ENCODE measurements at places on chromosomes 2 and 18. TPM values are rescaled to one million over a fixed set of nuclear protein-coding genes. Genes with fewer than 3 reads are reported as not detected.

DNA sequence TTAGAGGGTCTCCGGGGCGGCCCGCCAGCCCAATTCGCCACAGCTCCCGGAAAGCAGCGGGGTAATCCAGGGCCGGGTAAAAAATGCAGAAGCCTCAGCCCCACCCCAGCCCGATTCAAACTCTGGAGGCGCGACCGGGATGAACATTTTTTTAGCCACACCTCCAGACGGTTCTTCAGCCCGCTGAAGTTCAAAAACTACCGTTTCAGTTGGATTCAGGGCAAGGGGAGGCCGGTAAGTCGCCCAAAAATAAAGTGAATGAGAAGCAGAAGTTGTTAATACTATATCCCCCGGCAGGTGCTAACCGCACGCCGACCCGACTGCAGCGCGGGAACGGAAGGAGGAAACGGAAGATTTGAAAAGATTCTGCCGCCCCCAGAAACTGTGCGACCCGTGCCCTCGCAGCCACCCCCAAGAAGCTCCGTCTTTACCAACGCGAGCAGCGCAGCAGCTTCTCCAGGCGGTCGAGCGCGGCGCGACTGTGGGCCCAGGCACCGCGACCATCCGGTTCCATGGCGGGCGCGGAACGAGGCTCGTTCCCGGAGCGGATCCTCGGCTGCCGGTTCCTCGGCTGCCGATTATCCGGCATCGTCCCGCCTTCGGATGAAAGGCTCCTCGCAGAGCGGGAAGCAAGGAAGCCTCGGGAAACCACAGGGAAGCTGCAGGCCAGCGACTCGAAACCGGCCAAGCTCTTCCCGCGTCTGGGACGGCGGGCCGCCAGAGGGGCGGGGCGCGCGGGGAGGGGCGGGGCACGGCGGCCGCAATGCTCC, at the start of gene BARD1:
Gene BARD1 (minus strand): TSS at position 703 of the 770 bp plus-strand sequence. CDS start 114 bp downstream, at position 589.
- peak; percentile 70 for DNase-seq

GRCh38 chr18:57579934-57580333, 6.6 kb downstream of the FECH start:
- DNase-seq = no peak

DNA sequence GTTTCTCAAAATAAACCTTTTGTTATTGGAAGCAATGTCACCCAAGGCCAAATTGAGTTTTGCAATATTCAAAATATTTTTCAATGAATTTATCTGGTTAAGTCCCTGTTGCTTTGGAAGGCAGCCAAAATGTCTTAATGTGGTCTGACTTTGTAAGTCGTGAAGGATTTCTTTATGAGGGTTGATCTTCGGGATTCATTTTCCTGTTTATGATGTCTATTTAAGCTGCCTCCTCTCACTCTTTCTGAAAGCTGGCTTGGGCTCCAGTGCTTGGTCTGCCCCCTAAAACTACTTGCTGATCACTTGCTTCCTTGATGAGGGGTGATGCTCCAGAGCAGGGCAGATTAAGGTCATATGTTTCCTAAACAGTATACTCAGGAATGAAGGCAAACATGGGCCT, 141.1 kb downstream of the ANTXR1 start:
- peak; percentile 90 for DNase-seq

Gene ACSL3
- total RNA-seq = 177 TPM

- no peak for DNase-seq
These were observed 112.8 kb upstream of the MAP3K20 start for GRCh38 chr2:172962824-172963223.

Gene CRYGD
- total RNA-seq = not detected

DNA sequence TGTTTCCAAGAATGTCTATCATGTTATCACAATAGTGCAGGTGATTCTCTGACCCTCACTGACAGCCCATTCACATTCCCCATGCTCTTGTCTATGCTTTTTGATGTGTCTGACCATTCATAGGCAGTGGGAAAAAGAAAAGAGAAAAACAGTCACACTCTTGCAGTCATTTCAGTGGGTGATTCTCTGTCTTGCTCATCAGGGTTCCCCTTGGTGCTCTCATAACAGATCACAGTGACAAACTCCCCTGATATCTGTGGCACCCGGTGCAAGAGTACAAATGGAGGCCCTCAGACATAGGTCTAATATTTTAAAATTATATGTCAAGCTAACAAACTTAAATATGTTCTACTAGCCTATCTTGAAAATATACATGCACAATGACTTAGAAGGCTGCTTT, 72.7 kb upstream of the PPP1CB start:
- no peak for DNase-seq

DNA sequence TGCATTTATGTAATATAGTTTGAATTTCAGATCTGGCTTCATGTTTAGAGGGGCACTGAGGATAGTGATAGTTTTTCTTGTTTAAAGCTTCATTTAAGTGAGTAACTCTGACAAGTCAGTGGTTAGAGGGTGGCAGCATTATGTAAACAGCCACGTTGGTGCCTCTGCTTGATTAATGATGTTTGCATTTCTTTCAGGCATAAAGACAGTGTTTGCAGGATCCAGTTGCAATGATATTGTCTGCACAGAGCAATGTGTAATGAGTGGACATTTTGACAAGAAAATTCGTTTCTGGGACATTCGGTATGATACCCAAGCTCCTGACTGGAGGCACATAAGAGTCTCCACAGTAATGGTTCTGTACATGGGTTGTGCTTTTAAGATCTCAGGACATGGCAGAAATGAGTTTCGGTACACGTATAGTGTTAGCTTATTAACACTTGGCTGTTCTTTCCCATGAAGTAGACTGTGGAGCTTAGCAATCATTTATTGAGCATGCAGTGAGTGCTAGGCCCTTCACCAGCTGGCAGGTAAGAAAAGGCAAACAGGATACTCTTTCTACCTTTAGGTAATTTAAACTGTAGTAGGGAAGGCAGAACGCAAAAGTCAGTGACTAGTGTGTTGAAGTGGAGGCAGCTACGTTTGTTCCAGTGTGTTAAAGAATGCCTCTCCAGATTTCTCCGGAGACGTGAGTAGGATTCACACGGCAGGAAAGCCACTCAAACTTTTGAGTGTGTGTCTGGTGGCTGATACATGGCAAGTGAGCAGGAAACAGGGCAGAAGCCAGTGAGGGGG, 17.4 kb upstream of the SAG start:
- no peak for DNase-seq

Gene FZD7
- 21.8 TPM for total RNA-seq

- no peak for DNase-seq
These were observed 90.9 kb downstream of the SETBP1 start for GRCh38 chr18:44771572-44771955.

Gene NAT8
- not detected for total RNA-seq

DNA sequence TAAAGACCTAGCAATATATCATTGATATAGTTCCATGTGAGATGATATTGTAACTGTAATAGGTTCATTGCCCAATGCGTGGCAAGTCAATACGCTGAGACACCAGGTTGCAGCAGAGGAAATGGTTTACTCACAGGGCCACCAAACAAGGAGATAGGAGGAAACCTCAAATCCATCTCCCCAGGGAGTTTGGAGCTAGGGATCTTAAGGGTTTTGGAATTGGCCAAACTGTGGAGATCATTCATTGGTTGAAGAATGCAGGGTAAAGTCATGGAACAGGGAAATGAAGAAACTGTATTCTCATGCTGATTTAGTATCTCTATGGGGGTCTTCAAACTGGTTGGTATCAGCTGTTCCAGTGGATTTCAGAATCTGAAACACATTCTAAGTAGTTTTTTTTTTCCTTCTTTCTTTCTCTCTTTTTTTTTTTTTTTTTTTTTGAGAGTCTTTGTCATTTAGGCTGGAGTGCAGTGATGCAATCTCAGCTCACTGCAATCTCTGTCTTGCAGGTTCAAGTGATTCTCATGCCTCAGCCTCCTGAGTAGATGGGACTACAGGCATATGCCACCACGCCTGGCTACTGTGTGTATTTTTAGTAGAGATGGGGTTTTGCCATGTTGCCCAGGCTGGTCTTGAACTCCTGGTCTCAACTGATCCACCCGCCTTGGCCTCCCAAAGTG, 30.7 kb upstream of the PPM1B start:
- DNase-seq = peak; percentile 9

DNA sequence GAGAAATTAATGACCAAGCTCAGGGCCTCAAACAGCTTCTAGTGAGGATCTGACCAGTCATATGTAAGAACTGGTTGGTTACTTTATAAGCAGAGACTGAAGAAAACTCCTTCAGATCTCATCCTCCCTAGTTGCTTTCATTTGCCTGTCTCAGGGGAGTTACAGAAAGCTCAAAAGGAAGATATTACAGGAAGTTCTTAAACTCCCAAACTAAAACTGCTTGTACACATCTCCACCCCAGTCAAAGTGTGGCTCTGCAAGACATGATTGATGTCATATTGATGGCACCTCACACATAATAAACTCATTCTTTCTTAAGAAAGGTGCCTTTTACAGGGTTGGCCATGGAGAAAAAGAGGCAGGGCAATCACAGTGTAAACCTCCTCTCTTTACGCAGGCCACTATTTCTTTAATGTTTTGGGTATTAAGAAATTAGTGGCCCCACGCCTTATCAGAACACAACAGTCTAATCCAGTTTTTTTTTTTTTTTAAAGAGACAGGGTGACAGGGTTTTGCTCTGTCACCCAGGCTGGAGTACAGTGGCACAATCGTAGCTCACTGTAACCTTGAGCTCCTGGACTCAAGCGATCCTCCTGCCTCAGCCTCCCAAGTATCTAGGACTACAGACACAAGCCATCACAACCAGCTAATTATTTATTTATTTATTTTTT, 62.6 kb upstream of the STK17B start:
- no peak for DNase-seq

Gene KLHL29
- total RNA-seq = 11.0 TPM

DNA sequence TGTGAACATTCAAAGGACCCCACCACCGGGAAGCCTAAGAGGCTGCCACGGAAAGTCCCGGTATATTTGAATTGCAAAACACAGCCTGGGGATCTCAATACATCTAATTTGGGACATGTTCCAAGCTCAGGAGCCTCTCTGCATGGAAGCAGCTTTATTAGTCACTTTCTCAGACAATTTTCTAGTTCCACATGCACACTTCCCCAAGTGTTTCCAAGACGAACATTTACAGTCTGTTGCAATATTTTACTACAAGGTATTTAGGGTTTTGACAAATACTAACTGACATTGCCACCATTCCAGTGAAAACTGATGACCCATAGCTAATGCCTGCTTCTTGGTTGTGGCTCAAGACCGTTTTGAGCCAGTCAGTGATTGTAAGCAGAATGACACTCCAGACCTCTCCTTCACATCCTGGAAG, 145.3 kb downstream of the NCKAP5 start:
- peak; percentile 17 for DNase-seq

Gene ATL2
- total RNA-seq = 86.5 TPM

Gene MPP4
- total RNA-seq = 0.27 TPM

- DNase-seq = no peak
These were observed 1060.8 kb downstream of the CNTNAP5 start for GRCh38 chr2:125085904-125086303.

- no peak for DNase-seq
These were observed 261.7 kb upstream of the HDAC4 start for GRCh38 chr2:239662413-239663120.

Gene HOXD3
- 0.12 TPM for total RNA-seq

GRCh38 chr18:73666772-73667171, 480.9 kb downstream of the FBXO15 start:
- DNase-seq = no peak

DNA sequence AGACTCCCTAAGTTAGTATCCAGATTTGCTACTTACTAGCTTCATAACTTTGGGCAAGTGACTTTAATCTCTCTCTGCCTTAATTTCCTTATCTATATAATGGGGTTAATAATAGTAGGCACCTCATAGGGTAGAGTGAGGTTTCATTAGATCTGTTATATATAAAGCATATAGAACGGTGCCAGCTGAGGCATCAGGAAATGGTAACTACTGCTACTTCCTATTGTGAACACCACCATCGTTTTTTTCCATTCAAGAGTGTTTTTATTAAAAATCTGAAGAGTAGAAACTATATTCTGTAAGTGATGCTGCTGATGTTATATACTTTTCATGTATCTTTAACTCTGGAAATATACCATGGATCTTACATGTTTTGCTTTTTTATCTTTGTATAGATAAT, 44.3 kb downstream of the MALT1 start:
- DNase-seq = no peak

Gene DOK1
- 12.8 TPM for total RNA-seq

DNA sequence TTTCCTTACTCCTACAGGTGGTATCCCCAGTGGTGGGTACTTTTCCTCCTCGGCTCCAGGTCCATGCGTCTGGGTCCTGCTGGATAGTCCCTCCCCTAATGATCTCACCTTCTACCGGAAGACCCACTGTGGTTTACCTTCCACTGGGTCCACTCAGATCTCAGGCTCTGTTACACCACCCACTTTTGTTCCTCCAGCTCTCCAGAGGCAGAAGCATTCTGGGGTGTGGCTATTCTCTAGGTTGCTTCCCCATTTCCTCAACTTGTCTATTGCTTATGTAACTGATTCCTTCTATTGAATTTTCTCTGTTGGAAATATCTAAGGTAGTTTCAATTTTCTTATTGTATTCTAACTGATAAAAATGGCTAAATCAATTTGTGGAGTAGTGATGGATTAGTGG, 87.6 kb upstream of the GALNT5 start:
- DNase-seq = no peak

Gene LRATD1
- 1.5 TPM for total RNA-seq

Gene B3GNT7
- total RNA-seq = 15.8 TPM

DNA sequence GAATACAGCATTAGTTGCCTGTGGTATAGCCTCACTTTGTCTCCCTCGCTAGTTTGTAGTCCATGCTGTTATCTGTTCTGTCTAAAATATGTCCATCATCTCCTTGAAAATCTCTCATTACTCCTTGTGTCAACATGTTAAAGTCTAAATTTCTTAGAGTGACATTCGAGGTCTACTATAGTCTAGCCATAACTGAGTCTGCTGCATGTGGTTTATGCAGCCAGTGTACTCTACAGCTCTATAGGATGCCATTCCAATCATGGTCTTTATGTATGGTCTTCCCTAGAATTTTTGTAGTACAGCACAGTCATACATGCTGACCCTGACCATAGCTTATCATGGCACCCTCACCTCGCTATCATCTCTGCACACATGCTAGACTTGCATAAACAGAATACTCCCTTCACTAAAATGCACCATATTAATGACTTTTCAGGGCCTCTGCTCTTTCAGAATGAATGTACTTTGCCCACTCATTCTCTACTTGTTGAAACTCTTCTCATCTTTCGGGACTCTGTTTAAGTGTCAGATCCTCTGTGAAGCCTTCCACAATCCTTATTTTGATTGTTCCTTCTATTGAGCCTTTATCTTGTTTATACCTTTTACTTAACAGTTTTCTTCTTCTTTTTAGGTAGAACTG, 12.8 kb downstream of the TANK start:
- no peak for DNase-seq

- DNase-seq = no peak
These were observed 118.8 kb downstream of the ZNF532 start for GRCh38 chr18:58983260-58984155.

Gene NRP2
- total RNA-seq = 41.6 TPM

- no peak for DNase-seq
These were observed 354.2 kb downstream of the ZEB2 start for GRCh38 chr2:144165599-144166250.

Gene CNDP2
- 78.4 TPM for total RNA-seq

GRCh38 chr2:233234264-233234663, 17.2 kb upstream of the ATG16L1 start:
- DNase-seq = no peak

Gene MAB21L4
- total RNA-seq = not detected

GRCh38 chr2:222033541-222033940, 265.3 kb downstream of the PAX3 start:
- no peak for DNase-seq

Measured in cardiac muscle cell (in vitro differentiated cells and primary cell).